ENCODE measurements at places on chromosomes 11 and 22. TPM values are rescaled to one million over a fixed set of nuclear protein-coding genes. Genes with fewer than 3 reads are reported as not detected.

Gene OR2D2
- total RNA-seq: 0.10 TPM

Gene CHRM1
- not detected for total RNA-seq

Gene PKP3
- not detected for total RNA-seq

Gene MAP6
- not detected for total RNA-seq

Gene IFITM10
- total RNA-seq: 4.8 TPM

Gene SLC6A5
- total RNA-seq: not detected

Gene C11orf87
- not detected for total RNA-seq

Gene KRTAP5-7
- total RNA-seq: 0.10 TPM

Gene CREB3L1
- total RNA-seq: 0.10 TPM

Gene SELENOM
- 14.6 TPM for total RNA-seq

Gene HMGXB4
- total RNA-seq: 35.1 TPM

Gene HTATIP2
- 20.3 TPM for total RNA-seq

Gene CECR2
- total RNA-seq: 0.10 TPM

All from mononuclear cell (primary cell).